ENCODE measurements at places on chromosomes 16 and 17.

- peak; percentile 64 for DNase-seq
These were observed 1.7 kb upstream of the GPRC5B start for GRCh38 chr16:19886073-19886941.

- DNase-seq = no peak
These were observed 42.6 kb downstream of the B9D1 start for GRCh38 chr17:19319771-19320505.

- DNase-seq = no peak
These were observed 100.9 kb downstream of the AMFR start for GRCh38 chr16:56324406-56324805.

- no peak for DNase-seq
These were observed 23.6 kb upstream of the ATP2C2 start for GRCh38 chr16:84344781-84345180.

DNA sequence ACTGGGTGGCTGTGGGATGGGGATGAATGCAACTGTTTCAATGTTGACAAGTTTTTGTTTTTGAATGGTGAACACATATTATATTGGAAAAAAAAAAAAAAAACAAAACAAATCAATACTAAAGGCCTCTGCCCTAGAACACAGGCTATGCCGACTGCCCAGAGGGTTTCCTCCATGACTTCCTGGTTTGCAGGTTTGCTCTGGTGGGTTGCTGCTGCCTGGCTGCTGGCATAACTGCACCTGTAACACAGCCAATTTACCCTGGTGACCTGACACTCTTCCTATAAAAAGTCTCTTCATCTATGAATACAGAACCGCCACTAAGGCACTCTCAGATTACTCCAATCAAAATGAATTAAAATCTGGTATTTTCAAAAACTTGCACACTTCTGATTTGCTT lies 10.4 kb downstream of the GLYR1 start:
- no peak for DNase-seq

DNA sequence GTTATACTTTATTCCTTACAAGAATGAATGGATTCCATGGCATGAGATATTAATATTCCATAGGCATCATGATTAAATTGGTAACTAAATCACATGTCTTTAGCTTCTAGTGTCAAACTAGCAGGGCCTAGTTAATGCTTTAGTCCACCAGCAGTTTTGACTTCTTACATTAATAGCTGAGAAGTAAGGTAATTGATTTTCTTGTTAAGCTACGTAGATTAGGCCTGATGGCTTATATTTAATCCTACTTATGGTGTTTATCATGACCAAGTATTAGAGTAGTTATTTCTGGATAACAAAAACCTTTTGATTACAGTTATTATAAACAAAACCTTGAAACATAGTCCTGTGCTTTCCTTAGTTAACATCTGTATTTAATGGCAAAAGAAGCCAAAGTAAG lies 184.5 kb downstream of the TANC2 start:
- no peak for DNase-seq

DNA sequence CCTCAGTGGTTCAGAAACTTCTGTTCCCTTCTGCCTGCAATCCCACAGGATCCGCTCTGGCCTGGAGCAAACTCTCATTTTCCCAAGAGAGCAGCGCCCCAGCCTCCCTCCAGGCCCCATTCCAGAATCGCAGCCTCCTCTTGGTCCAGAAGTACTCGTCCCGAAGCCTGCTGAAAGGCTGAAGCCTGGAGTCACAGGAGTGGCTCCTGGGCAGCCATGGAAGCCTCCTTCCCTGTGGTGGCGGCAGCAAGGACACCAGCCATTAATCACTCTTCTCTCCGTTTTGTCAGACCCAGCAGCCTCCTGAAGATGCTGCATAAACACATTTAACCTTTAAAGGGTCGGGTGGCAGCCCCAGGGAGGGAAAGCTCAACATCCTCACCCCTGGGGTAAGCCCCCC lies 66.9 kb upstream of the TNRC6C start:
- no peak for DNase-seq

- no peak for DNase-seq
These were observed 11.8 kb upstream of the MLYCD start for GRCh38 chr16:83887080-83887479.

GRCh38 chr17:57257195-57257894 lies 1.0 kb downstream of the MSI2 start:
- no peak for DNase-seq

GRCh38 chr16:4257646-4258556 lies 14.9 kb downstream of the TFAP4 start:
- no peak for DNase-seq

- no peak for DNase-seq
These were observed 181.9 kb downstream of the SPECC1 start for GRCh38 chr17:20191056-20191455.

- DNase-seq = peak; percentile 75
These were observed at the start of gene RUNDC3A for GRCh38 chr17:44308320-44308818. RUNDC3A (plus strand) TSS chr17:44308601; CDS start chr17:44308833, 232 bp downstream.

GRCh38 chr17:77329741-77330531 lies 189.2 kb downstream of the SEC14L1 start:
- no peak for DNase-seq

GRCh38 chr17:45425125-45425983 lies 7.3 kb downstream of the ARHGAP27 start:
- no peak for DNase-seq

DNA sequence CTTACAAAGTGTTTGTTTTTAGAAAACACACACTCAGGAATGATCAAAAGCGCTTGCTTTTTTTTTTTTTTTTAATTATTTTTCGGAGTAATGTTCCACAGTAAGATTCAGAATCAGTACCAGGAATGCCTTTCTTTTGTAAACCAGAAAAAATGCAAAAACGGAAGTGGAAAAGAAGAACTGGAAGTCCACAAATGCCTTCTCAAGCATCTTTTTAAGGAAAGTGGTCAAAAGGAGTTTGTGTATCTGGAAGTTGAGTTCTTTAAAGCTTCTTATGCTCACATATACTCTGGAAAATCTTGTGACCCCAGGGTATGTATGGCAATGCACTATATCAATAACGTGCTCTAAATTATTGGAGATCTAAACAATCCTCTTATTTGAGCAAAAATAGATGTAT lies 126.0 kb downstream of the ABCA8 start:
- DNase-seq = no peak

GRCh38 chr17:29709866-29710519 lies 87.3 kb upstream of the CORO6 start:
- DNase-seq = no peak

DNA sequence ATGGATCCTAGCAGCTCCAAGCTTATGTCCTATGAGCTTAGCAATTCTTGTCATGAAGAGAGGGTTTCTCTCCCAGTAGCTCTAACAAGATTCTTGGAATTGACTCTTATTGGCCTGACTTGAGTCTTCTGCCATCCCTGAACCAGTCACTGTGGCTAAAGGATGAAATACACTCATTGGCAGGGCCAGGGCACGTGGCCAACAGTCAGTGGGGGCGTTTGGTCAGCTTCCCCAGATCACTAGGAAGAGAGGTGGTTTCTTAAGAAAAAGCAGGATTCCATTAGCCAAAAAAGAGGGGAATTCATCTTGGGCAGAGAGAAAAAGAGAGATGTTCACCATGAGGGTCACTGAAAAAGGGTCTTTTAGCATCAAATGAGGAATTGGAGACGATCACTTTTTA lies 363.2 kb downstream of the SNX29 start:
- DNase-seq = no peak

DNA sequence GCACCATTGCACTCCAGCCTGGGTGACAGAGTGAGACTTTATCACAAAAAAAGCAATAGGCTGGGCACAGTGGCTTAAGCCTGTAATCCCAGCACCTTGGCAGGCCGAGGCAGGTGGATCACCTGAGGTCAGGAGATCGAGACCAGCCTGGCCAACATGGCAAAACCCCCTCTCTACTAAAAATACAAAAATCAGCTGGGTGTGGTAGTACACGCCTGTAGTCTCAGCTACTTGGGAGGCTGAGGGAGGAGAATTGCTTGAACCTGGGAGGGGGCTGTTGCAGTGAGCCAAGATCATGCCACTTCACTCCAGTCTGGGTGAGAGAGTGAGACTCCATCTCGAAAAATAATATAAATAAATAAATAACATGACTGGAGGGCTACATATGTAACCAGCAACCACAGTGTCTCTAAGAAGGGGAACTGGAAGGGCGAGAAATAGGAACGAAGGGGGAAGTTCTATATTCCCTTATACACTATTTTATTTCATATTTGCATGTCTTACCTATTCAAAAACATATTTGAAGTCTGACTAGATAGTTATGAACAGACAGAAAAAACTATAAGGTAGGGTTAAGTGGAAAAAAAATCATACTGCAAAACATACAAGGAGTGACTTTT lies 25.9 kb downstream of the MYH11 start:
- no peak for DNase-seq

GRCh38 chr16:16033208-16033717 lies 83.8 kb downstream of the ABCC1 start:
- no peak for DNase-seq

- no peak for DNase-seq
These were observed 5.7 kb upstream of the MPRIP start for GRCh38 chr17:17036524-17036998.

Data from activated T-helper 1 cell treated with anti-CD3 and anti-CD28 coated beads, Interleukin-2, amount 50 U/mL, for 16 hours (primary cell).